ENCODE measurements at places on chromosomes 6 and 20.

- DNase-seq = no peak
Observed at GRCh38 chr6:120869397-120869796, 464.9 kb downstream of the TBC1D32 start.

DNA sequence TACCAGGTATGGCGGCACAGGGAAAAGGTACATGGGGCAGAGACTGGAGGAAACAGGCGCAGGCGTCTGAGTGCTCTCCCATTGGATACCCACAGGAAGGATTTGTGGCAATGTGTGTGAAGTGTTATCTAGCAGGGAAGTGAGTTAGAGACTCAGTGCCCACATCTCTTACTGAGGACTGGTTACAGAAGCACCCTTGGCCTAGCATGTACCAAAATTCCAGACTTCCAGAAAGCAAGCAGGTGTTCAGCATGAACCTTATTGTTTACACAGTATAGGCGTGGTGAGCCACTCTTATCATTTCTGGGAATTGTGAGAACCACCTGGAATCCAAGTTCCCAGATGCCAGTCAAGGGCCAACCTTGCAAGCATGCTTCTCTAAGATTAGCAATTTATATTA lies 14.2 kb downstream of the MANBAL start:
- no peak for DNase-seq

- no peak for DNase-seq
Observed at GRCh38 chr6:56348578-56348977, 101.2 kb upstream of the COL21A1 start.

DNA sequence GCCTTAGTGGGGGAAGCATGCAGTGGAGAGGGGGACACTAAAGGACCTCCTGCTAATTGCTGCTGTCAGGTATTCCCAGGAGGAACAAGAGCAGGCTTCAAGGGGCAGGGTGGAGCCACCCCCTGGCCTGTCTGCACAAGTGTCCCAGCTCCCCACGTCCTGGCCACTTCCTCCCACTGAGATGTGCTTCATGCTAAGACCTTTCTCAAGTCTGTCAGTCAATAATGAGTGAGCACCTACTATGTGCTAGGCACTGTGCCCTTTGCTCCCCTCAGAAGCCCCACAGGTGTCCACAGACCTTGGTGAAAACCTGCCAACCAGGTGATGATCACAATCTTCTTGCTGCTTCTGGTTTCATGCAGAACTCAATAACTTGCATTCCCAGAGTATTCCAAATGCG lies 147.9 kb downstream of the UNC5CL start:
- DNase-seq = no peak

DNA sequence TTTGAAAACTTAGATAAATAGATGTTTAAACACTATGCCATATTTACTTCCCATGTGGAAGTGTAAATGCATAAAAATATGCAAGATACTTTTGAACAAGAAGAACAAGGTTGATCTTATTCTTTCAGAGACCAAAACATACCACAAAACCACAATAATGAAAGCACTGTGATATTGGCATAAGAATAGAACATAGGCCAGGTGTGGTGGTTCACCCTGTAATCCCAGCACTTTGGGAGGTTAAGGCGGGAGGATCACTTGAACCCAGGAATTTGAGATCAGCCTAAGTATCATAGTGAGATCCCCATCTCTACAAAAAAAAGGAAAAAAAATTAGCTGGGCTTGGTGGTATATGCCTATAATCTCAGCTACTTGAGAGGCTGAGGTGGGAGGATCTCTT lies 66.5 kb downstream of the KCNS1 start:
- DNase-seq = no peak

DNA sequence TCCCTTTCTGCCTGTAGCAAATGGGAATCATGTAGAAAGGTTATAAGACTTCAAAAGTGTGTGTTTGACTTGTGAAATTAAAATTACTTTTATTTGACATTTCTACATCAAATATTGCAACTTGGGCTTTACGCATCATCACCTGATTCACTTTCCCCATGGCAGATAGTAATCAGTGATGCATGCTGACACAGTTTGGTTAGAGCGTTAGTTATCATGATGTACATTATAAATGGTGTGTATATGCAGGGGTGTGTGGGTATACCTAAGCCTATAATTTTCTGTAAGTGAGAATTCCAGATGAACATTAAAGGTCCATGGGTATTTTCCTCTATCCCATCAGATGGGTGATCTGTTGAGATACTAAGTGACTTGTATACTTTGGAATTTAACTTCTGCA lies 141.5 kb downstream of the KLHL32 start:
- no peak for DNase-seq

DNA sequence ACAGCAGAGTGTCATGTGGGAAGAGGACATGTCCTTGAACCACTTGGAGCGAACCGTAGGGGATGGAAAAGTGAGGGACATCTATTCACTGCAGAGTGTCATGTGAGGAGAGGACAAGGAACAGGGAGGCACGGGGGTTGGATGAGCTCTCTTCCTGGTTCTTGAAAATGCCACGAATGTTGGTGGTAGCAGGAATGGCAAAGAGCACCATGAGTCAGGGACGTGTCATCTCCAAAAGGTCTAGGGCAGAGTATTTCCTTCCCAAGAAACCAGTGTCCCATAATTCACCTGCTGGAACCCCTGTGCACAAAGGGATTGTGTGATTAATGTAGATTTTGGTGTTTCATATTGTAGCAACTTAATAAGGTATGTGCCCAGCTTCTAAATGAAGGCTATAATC lies 136.8 kb downstream of the BFSP1 start:
- DNase-seq = no peak

DNA sequence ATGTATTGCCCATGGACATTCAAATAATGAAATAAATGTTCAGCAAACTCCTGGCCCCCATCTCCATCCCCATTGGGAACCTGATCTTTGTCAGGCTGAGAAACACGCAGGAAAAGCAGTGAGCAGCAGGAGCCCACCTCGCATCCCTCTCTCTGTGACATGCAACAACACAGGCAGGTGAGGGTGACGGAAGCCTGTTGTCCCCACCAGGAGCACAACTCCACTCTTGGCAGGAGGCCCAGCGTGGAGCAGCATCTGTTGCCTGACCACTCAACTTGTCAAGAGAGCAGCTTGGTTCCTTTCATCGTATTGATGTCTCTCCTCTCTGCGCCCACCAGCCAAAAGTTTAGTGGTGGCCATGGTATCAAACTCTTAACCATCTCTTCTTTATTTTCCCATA lies 586.9 kb upstream of the ARID1B start:
- DNase-seq = no peak

DNA sequence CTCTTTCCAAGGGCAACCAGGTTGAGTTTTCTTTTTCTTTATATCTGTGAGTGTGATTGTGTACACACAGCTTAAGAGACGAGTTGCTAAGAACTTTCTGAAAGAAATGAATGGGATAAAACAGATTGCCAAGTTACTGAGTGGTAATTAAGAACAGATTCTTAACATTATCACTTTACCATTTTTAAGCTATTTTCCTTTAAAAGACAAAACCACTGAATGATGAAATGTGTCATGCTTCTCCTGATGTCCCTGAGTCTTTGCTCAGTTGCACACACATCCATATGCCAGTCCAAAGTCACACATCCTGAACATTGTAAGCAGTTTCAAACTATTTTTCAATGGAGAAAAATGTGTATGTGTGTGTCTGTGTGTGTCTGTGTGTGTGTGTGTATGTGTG lies 5.5 kb upstream of the DAAM2 start:
- DNase-seq = no peak

- no peak for DNase-seq
Observed at GRCh38 chr20:35499271-35499670, 30.2 kb downstream of the C20orf173 start.

DNA sequence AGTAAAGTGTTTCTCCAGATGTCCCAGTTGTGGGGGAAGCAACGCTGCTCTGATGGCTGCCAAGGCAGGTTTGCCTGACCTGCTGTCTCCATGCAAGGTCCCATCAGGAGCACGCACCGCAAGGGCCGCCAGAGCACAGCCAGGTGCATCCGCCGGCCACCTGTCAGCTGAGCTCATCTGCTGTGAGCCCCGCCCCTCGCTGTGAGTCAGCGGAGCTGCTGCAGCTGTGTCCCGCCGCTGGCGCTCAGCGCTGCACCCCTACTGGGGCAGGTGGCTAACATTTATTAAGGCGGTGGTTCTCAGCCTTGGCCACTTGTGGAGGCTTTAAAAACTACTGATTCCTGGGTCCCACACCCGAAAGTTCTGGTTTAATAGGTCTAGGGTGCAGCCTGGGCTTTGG lies 225.7 kb downstream of the UST start:
- DNase-seq = no peak

Data from cerebellar nuclear complex (tissue), 1 donor.